Activated CD4-positive, alpha-beta T cell treated with anti-CD3 and anti-CD28 coated beads, Interleukin-2, amount 10 ng/mL, durations not matched to agents 24 days and 14 days (primary cell): ENCODE measurements at places on chromosomes 5 and 9.

- no peaks in the 10 kb centered on the region for H3K27me3 ChIP-seq
- no peak for DNase-seq
- peaks cover 22% of the 10 kb centered on the region for H3K4me1 ChIP-seq
- H3K27ac ChIP-seq: peak overlapping the region; percentile 65
- H3K36me3 ChIP-seq: peaks cover 46% of the 10 kb centered on the region
- no peak overlapping the region for H3K4me3 ChIP-seq
Observed at GRCh38 chr9:112248722-112249121, 73.6 kb upstream of the SUSD1 start.

GRCh38 chr5:110899566-110900412 lies 161.0 kb downstream of the SLC25A46 start:
- no peaks in the 10 kb centered on the region for H3K4me1 ChIP-seq
- H3K36me3 ChIP-seq: no peaks in the 10 kb centered on the region
- peaks cover 3% of the 10 kb centered on the region for H3K27me3 ChIP-seq
- DNase-seq: no peak

DNA sequence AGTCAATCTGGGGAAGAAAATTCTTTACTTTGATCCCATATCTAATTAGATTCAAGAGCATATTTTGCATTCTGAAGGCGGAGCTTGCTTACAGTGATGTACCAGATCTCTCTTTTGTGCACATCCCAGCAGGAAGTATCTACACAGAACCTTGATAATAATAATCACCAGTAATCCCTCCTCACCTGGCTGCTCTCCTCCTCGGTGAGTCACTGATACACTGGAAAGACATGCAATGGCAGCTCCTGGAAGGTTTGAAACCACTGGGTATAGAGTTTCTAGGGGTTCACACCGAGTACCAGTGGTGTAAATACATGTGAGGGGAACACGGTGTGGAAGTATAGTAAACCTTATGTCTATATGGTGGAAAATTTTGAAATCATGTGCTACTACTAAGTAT lies 205.5 kb upstream of the TARS1 start:
- no peaks in the 10 kb centered on the region for H3K36me3 ChIP-seq
- no peak for DNase-seq
- H3K27ac ChIP-seq: no peak overlapping the region
- no peak overlapping the region for H3K4me3 ChIP-seq
- no peaks in the 10 kb centered on the region for H3K27me3 ChIP-seq

DNA sequence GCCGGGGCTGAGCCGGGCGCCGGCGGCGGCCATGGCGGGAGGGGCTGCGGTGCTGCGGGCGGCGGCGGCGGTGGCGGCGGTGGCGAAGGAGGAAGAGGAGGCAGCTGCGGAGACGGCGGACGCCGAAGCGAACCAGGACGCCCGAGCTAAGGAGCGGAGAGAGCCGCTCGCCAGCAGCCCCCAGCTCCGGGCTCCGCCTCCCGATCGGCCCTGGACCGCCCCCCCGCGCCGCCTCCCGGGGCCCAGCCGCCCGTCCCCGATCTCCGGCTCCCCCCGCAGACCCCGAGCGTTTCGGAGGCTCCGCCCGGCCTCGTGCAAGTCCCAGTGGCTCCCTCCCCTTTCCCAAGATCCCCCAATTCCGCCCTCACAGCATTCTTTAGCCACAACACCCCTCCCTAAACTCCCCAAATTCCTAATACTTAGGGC lies at the start of gene ASTN2:
TSS of gene ASTN2 (minus strand) at position 152 of the 426 bp plus-strand sequence. CDS start at position 33, 119 bp downstream.
- H3K4me3 ChIP-seq: no peak within 1 kb of the TSS
- no peaks in the 10 kb centered on the region for H3K4me1 ChIP-seq
- peaks cover 30% of the 10 kb centered on the region for H3K27me3 ChIP-seq
- no peaks in the 10 kb centered on the region for H3K36me3 ChIP-seq
- no peak within 1 kb of the TSS for H3K27ac ChIP-seq

- peak overlapping the region; percentile 4 for H3K4me3 ChIP-seq
- peaks cover 7% of the 10 kb centered on the region for H3K4me1 ChIP-seq
- no peaks in the 10 kb centered on the region for H3K36me3 ChIP-seq
Observed at GRCh38 chr5:159478950-159479349, 148.7 kb upstream of the IL12B start.
